ENCODE measurements at places on chromosomes 6 and 20.

DNA sequence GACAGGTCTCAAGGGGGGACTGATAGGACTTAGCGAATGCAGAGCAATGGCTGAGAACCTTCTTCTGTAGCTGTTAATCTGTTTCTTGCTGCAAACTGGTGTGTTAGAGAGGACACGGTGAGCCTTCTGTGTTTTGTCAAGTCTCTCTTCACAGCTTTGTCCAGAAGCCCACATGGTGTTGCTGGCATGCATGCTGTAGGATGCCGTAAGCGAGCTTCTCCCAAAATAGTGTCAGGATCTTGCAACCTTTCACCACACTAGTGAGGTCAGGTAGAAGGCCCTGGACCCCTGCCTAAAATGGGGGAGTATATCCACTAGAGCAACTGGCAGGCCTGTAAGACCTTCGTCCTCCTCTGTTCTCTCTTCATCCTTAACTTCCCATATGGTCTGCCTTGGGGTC, 51.9 kb upstream of the GLP1R start:
- no peak for DNase-seq

DNA sequence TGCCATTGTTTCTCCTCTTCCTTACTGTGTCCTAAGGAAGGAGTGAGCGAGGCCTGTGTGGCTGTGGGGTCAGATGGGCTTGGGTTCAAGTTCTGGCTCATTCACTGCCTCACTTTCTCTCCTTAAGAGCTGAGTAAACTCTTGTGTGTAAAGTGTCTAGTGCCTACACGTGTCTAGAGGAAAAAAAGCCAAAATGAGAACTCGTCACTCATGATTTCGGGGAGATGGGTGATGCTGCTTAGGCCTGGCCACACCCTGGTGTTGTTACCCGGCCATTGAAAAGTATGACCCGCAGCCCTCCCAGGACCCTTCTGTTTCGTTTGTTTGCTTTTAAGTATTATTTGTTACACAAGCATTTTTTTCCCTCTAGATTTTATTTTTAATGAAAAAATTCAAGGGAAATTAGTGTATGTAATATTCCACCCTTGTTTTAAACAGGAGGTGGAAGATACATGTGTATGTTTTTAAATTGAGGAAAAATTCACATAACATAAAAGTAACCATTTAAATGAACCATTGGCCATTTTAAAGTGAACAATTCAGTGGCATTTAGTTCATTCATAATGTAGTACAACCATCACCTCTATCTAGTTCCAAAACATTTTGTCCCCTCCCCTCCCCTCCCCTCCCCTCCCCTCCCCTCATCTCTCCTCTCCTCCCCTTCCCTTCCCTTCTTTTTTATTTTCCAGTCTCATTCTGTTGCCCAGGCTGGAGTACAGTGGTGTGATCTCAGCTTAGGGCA, 71.0 kb downstream of the CEBPB start:
- DNase-seq = no peak

DNA sequence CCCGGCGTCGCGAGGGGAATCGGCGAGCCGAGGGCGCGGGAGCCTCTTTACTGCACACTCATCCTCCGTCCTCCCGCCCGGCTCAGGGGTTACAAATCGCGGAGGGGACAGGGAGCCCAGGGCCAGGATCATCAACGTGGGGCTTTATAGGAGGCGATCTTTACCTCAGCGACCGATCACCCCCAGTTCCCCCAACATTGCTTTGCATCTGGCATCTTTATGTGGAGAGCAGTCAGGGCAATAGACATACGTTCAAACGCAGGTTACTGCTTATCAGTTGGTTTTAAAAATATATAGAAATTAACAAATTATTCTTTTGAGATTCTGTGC, 634 bp downstream of the HSF2 start:
- DNase-seq = no peak

DNA sequence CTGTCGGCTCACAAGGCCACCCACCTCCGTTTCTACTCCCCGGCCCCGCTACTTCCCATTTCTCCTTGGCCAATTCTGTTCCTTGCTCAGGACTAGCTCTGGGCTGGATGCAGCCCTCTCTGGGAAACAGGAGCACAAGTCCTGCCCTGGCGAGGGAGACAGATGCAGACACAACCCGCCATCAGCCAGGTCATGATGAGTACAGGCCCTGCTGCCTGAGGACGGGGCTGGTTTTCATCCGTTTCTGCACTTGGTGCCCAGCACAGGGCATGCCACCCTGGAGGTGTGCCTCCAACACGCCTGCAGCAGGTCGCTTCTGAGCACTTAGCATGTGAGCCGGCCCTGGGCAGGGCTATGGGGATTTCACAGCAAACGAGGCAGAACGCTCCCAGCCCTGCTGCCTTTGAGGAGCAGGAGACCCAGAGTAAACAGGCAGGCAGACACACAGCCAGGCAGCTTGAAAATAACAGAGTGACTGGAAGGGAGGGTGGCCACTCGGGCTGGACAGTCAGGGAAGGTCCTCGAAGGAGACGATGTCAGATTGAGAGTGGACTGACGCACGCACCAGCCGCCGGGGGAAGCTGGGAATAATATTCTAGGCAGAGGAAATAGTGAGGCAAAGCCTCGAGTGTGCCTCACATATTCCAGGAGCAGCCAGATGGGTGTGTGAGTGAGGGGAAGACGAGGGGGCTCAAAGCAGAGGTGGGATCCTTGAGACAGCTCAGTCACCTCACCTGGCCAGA, 21.2 kb upstream of the VSTM2L start:
- no peak for DNase-seq

GRCh38 chr20:3454831-3455230, 16.0 kb upstream of the ATRN start:
- DNase-seq = no peak

DNA sequence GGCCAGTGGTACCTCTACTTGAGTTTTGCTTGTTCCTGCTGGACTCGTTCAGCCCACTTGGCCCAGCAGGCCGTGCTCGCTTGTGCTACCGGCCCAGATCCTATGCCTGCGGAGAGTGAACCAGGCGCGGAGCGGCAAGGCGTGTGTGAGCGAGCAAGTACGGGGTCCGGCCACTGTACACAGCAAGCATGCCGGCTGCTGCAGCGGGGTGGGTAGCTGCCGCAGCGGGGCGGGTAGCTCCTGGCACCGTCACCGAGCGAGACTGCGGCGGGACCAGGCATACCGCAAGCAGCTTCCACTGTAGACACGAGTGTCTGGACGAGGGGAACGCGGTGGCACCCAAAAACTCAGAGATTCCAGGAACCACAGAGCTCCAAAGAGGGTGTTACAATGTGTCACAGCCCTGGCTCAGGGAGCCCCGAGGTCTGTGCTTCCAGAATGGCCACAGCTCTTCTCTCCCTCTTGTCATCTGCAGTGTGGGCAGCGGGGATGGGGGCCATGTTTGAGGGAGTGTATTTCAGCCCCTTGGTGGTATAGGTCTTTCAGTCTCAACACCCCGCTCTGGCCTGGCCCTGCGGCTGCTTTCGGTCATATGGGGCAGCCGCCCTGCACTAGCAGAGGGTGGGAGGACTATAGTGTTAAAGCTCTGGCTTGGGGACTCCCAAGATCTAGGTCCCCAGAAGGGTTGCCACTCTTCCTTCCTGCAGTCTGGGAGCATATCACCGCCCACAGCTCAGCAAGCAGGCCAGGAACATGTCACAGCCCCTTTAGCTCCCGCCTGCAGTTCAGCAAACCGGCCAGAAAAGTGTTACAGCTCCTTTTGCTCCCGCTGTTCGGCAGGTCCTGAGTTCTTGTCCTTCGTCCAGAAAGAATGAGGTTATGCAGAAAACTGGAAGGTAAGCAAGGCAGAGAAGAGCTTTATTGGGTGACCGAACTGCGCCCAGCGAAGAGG, 6.1 kb upstream of the RWDD1 start:
- peak; percentile 17 for DNase-seq

GRCh38 chr6:35511562-35511941, 1.1 kb downstream of the TULP1 start:
- no peak for DNase-seq

DNA sequence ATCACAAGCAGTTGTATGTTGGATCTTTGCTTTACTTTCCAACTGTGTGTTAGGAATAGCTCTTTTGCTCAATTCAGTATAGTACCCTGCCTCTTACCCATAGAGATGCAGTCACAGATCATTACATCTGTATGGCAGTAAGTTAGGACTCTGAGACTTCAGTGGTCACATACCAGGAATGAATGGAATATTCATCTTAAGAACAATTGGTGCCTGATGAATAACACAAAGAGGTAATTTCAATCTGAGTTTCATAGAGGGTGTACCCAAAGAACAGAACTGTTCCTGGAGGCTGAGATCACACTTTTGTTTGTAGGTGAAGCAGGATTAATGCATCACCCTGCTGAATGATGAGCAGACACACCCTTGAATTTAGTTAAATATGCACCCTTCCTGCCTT, 28.7 kb upstream of the KIF13A start:
- DNase-seq = no peak

- DNase-seq = no peak
Measured at GRCh38 chr6:3252861-3253596, 5.7 kb upstream of the PSMG4 start.

- no peak for DNase-seq
Measured at GRCh38 chr6:28634411-28634760, 108.7 kb downstream of the GPX5 start.

GRCh38 chr20:48261398-48261910, 476.2 kb upstream of the SULF2 start:
- DNase-seq = no peak

GRCh38 chr6:3843379-3844096, 5.6 kb upstream of the FAM50B start:
- DNase-seq = no peak

DNA sequence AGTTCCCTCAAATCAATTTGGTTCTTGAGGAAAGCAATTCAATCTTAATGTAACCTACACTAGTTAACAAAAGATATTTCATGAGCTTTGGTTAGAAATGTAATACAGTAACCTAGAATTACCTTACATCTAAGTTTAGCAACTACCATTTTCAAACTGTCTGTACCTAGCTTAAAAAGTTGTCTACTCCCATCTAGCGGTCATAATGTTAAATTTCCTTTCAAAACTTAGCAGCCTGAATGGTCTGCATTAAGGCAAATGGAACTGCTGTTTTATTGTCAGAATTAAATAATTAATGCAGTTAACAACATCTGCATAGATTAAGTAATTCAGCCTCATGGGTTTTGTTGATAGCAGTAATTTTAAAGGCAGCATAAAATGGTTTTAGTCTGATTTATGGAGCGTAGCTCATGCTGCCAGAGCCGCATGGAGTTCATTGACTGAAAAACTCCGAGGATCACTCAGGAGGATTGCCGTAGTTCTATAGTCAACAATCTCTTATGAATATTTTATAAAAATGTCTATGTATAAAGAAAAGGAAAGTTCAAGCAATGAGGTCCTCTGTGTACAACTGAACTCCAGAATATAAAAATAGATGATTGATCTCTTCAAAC, 485.4 kb upstream of the MANEA start:
- DNase-seq = peak; percentile 71

All from fibroblast of upper back skin (primary cell).